Activated T-helper 1 cell treated with Interleukin-2 at 50 U/mL for 16 hours (primary cell): ENCODE measurements at places on chromosomes 12 and 14.

DNA sequence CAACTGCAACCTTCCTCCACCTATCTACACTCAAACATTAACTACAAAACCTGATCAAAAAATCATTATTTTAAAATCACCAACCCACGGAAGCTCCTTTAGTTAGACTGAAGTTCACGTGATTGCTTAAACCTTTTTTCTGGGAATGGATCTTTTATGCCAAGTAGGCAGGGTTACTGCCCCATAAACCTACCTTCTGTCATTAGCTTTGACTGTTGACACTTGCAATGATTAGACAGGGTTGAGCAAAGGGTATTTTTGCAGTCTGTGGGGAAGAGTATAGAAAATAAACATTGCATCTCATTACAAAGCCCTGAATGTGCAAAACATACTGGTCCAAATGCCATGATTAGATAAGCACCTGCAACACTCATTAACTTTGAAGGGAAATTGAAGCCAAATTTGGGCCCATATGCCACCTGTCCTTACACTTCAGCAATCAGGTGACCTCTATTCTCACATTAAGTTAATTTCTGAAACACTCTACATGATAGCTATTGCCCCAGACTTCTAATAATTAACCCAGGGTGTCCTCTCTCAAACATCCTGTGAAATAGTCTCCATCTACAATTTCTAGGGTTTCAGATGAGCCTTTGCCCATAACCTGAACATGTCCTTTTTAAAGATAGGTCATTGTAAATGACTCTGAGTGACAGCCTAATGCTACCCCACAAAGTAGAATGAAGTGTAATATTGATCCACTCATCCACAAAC, 156.0 kb upstream of the PLEKHG7 start:
- no peak for DNase-seq

- no peak for DNase-seq
Measured at GRCh38 chr14:73794146-73794545, 57.5 kb upstream of the PTGR2 start.

GRCh38 chr14:68894123-68894522, 85.0 kb downstream of the ACTN1 start:
- DNase-seq = no peak

DNA sequence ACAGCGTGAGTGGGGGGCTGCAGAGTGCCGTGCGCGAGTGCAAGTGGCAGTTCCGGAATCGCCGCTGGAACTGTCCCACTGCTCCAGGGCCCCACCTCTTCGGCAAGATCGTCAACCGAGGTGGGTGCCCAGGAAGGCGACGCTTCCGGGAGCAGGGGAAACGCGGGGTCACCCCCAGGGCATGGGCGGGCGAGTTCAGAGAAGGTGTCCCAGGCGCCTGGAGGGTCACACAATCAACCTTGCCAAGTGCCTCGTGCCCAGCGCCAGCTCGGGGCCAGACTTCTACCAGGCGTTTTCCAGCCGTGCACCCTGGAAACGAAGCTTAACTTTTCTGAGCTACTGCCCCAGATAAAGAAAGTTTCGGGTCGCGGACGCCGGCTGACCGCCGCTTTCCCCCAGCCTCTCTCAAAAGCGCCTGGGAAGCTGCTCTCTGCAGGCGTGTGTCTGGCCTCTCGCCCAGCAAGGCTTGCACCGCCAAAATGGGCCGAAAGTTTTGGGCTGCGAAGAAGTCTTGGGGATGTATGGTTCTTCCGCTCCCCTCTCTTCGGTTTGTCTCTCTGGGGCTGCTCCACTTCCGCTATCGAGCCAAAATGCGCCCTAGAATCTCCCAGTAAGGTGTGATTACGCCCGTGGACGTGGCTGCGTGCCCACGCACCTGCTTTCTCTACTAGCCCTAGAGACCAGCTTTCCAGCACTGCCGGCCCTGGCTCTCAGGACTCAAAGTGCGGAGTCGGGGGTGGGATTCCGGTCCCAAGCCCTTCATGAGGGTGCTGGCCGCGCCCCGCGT, 1.7 kb downstream of the WNT1 start:
- DNase-seq = no peak

DNA sequence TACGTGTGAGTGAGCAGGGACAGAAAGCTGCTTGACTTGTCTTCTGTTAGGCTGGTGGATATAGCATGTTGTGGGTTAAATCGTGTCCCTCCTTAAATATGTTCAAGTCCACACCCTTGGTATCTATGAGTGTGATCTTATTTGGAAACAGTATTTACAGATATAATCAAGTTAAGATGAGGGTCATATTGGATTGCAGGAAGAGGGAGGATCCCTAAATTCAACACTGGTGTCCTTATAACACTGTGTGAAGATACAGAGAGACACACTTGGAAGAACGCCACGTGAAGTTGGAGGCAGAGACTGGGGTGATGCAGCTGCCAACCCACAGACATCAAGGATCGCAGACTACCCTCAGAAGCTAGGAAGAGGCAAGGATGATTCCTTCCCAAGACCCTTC, 275.2 kb upstream of the SSTR1 start:
- DNase-seq = no peak

GRCh38 chr12:124217508-124218242, 77.2 kb upstream of the RFLNA start:
- no peak for DNase-seq

GRCh38 chr12:100473050-100473715, 483 bp upstream of the NR1H4 start:
- DNase-seq = no peak

DNA sequence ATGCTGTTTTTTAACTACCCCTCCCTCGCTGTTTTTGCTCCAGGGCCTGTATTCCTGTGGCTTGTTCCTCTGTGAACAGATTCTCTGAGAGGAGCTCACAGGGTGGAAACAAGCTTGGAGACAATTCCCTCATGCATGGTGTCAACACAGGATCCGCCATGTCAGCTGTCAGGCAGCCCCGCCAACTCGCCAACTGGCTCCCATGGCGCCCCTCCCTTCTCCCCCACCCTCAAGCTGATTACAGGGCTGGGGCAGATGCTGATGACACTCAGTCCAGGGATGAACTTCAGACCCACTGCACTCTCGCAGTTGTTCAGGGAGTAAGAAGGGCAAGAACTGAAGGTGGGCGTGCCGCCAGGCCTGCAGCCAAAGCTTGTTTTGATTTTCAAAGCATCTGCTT, 229.9 kb downstream of the NTF3 start:
- DNase-seq = no peak

GRCh38 chr12:28489246-28489645, 299.0 kb downstream of the CCDC91 start:
- DNase-seq = no peak

GRCh38 chr12:121934309-121934664, 15.9 kb downstream of the CFAP251 start:
- DNase-seq = no peak

- no peak for DNase-seq
Measured at GRCh38 chr12:51320695-51321320, 3.2 kb downstream of the BIN2 start.

GRCh38 chr12:65900912-65901672, 76.8 kb downstream of the HMGA2 start:
- no peak for DNase-seq

GRCh38 chr12:46547421-46548354, 175.1 kb upstream of the SLC38A2 start:
- DNase-seq = no peak

DNA sequence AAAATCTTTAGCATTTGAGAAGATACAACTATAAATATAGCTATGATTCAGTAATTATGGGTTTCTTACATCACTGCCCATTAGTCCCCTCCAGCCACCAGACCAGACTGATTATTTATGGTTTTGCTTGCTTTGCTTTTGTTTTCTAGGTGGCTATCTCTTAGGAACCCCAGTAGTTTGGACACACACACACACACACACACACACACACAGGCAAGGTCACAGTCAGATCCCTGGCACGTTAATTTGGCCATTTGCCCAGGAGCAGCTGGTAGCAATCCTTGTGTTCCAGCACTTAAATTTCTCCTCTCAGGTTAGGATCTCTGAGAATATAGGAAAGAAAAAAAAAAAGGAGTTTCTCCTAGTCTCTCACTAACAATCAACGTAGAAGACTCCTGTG, 90.2 kb upstream of the RESF1 start:
- no peak for DNase-seq

GRCh38 chr14:60944204-60944603, 36.7 kb downstream of the TRMT5 start:
- no peak for DNase-seq
